ENCODE measurements at places on chromosomes 5 and 9.

DNA sequence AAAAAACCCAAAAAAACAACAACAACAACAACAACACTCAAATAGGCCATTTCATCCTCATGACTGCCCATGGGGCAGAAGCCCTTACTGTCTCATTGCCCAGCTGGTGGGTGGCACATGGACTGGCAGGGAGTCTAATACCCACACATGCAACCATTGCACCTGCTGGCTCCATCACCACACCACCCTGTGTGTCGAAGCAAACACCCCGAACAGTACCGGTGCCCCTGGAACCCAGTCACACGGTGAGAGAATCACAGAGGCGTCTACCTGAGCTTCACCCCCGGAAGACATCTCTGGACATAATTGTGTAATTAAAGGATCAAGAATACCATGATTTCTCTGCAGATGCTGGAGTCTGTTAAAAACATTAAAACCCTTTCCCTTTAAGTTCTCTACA, 6.5 kb downstream of the PAEP start:
- DNase-seq: no peak

DNA sequence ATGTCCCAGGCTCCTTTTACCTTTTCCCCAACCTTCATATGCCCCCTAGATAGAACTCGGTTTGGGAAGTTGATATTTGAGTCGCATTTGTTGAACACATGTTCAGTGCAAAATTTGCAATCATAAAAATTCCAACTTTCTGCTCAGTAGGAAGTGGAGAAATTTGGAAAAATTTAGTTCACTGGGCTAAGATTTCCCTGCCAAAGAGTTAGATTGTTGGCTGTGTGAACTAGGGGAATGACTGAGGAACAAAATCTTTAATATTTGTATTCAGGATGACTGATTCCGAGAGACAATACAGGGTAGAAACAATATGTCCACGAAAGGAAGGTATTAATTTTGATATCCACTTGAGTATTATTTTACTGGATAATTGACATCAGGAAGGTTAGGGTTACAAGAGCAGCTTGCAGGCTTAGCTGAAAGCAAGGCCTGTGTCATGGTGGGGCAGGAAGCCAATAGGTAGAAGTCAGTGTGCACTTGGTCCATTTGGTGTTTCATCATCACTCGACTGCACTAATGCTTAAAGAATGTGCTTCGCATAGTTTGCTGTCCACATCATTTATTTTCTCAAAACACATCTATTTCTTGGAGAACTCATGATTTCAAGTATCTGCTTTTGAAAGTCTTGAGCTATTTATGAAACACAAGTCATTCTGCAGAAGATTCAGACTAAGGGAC, 59.4 kb upstream of the GNA14 start:
- peak; percentile 80 for DNase-seq

- DNase-seq: no peak
These were observed 576.3 kb downstream of the PDE4D start for GRCh38 chr5:59317023-59317773.

DNA sequence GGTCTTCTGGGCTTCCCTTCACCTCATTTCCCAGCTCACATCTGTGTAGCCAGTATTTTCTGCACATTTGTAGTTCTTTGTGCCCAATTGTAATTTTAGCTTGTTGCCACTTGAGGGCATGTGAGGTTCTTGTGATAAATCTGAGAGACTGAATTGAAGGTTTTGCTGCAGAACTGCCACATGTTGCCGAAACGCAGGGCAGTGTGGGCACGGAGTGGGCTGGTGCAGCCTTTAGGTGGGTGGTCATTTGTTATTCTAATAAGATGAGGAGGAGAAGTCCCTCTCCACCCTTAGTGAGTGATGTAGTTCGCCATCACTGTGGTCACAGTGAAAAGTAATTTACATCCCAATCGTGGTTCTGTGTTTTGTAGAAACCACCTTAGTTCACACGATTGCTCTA, 21.2 kb downstream of the OTULIN start:
- DNase-seq: no peak

GRCh38 chr9:21234153-21234687, 5.6 kb downstream of the IFNA14 start:
- DNase-seq: no peak

All from coronary artery (tissue), 2 donors.